ENCODE measurements at places on chromosomes 7 and 10. TPM values are rescaled to one million over a fixed set of nuclear protein-coding genes. Genes with fewer than 3 reads are reported as not detected.

Gene CCL26
- total RNA-seq, result not detected

Gene PHTF2
- 53.5 TPM for total RNA-seq

Gene KIF5B
- 120 TPM for total RNA-seq

Gene OR6B1
- not detected for total RNA-seq

Gene PMPCB
- 61.7 TPM for total RNA-seq

Gene CRYGN
- total RNA-seq, result not detected

Gene NAT16
- total RNA-seq, result not detected

Gene AVPI1
- total RNA-seq, result 28.4 TPM

Gene CALHM2
- total RNA-seq, result 52.5 TPM

Gene SEMA3D
- total RNA-seq, result under 0.01 TPM

Gene LIPM
- total RNA-seq, result not detected

Gene PCLO
- total RNA-seq, result 2.9 TPM

Gene CHCHD1
- 37.2 TPM for total RNA-seq

Gene SORCS1
- not detected for total RNA-seq

Gene TDRD1
- total RNA-seq, result not detected

Gene CC2D2B
- total RNA-seq, result not detected

Gene DPP6
- not detected for total RNA-seq

Gene DCLRE1A
- 2.6 TPM for total RNA-seq

Gene KCTD7
- total RNA-seq, result 15.2 TPM

Gene SNX10
- total RNA-seq, result 0.53 TPM

Gene UNCX
- total RNA-seq, result not detected

Gene PPP1R3C
- 22.5 TPM for total RNA-seq

Gene PPA1
- 209 TPM for total RNA-seq

Gene MLXIPL
- total RNA-seq, result not detected

Gene CPN1
- not detected for total RNA-seq
